ENCODE measurements at places on chromosomes 3 and 15. TPM values are rescaled to one million over a fixed set of nuclear protein-coding genes. Genes with fewer than 3 reads are reported as not detected.

The GOLGA6L9 gene
- total RNA-seq = 6.1 TPM

The DUOXA2 gene
- total RNA-seq = 10.4 TPM

The BCL2A1 gene
- not detected for total RNA-seq

The SSUH2 gene
- total RNA-seq = 0.36 TPM

The CNTN6 gene
- not detected for total RNA-seq

The HTR3E gene
- total RNA-seq = not detected

The RYR3 gene
- total RNA-seq = 0.72 TPM

The CELF6 gene
- not detected for total RNA-seq

DNA sequence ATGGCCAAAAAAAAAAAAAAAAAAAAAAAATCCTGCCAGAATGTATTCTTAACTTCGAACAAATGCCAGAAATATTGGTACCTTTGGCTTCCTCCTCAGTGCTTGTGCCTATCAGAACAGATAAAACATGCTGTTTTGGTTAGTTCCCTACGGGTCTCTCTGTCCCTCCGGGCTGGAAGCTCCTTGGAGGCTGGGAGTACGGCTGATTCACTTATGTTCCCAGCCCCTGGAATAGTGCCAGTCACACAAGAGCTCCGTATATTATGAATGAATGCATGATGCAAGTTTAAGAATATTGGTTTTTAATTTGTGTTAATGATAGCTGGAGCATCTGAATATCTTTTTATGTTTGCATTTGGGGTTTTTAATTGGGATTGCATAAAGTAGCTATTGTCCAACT lies 44.0 kb downstream of the NR2F2 start:
- ATAC-seq = no peak

DNA sequence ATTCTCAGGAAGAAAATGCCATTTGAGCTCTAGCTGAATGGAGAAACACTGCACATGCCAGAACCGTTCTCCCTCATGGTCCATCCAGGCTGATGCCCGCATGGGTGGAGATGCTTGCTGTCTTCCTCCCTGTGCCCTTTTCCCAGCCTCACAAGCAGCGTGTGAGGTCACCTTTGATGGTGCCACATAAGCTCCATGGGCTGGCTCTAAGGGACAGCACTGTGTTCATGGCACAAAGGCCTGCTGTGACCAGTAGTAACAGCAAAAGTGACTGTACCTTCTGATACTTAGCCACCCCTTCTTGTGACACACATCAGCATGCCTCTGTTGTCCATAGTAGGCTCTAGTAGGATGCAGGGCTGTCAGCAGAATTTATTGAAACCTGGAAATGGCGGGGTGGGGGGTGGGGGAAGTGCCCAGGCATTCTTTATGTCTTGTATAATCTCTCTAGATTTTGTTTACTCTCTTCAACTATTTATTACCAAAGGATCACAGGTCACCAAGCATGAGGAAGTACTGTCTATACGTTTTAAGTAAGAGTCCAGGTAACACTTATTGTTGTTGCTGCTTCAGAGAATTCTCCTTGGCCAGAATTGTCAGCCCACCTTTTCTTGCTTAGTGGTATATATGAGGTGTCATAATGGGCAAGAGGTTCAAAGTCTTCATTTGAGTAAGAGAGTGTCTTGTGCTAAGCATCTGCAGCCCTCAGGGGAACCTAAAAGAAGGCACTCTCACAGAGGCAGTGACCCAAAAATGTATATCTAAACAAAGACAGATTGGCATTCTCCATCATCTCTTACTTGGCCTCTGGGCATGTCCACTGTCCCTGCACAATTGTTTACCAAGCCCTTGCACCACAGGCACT lies 56.5 kb downstream of the RAB7A start:
- ATAC-seq = no peak

DNA sequence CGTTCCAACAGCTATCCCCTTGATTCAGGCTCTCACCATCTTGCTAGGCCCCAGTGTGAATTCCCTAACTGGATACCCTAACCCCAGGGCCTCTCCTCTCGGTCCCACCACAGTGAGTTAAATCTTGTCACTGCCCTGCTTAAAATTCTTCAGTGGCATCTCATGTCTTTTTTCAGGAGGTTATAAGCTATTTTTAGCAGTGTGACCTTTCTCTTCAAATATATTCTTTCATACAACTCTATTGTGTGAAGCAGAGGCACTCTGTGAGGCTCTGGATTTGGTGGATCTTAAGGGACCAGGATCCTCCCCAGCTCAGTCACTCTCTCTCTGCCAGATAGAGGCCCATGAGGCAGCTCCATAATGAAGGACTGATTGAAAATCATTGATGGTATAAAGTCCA lies 760.4 kb downstream of the NTRK3 start:
- no peak for ATAC-seq

- ATAC-seq = no peak
Observed at GRCh38 chr3:175836617-175837016, 977.5 kb downstream of the NAALADL2 start.

DNA sequence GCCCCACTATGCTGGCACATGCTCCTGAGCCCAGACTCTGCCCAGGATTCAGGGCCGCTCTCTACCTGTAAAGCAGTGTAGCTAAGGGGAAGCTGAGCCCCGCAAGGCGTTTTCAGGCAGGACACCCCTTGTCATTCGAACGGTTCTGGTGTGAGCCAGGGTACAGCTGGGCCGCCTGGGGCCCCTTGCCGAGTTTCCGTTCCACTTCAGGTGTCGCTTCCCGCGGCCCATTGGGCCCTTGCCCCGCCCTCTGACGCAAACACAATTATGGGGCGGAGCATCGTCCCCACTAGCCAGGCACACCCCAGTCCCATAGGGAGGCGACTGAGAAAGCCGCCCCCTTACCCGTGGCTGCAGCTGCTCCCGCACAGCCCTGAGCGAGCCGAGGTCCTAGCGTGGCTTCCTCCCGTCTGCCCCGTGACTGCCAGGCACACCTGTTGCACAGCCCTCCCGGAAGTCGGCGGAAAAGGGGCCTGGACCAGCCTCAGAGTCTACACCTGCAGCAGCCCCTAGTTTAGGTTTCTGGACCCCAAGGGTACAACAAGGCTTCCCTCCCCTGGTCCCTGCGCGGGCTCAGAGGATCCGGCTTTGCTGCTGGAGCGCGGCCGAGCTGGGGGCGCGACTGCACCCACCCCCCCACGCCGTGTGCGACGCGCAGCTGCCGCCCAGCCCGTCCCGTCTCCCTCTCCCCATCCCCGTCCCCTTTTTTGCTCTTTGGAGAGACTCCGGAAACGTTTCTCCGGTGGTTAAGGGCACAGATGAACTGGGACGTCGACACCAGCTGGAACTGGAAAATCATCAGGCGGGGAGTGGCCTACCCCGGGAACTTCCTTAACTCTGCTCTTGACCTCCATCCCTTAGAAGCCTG lies at the start of gene PLSCR2:
PLSCR2 (minus strand) TSS at position 412 of the 868 bp plus-strand sequence. CDS start 9,657 bp downstream, outside the sequence.
- peak; percentile 99 for ATAC-seq

DNA sequence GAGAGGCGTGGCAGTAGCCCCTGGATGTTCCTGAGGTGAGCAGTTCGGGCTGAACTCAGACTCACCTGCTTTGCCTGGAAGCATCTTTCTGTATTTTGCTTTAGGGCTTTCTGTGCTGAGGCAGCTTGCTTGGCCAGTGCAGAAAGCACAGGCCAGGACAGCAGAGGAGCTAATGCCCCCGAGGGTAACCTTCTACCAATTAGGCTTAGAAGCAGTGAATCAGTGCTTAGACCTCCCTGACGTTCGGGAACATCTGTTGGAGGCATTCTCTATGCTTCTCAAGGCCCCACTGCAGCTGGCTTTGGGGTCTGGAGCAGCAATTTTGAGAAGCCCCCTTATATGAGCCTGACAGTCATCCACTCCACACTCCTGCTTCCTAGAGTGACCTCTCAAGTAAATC lies 350.7 kb upstream of the PROK2 start:
- no peak for ATAC-seq

GRCh38 chr3:156763931-156764720 lies 62.0 kb upstream of the LEKR1 start:
- no peak for ATAC-seq

DNA sequence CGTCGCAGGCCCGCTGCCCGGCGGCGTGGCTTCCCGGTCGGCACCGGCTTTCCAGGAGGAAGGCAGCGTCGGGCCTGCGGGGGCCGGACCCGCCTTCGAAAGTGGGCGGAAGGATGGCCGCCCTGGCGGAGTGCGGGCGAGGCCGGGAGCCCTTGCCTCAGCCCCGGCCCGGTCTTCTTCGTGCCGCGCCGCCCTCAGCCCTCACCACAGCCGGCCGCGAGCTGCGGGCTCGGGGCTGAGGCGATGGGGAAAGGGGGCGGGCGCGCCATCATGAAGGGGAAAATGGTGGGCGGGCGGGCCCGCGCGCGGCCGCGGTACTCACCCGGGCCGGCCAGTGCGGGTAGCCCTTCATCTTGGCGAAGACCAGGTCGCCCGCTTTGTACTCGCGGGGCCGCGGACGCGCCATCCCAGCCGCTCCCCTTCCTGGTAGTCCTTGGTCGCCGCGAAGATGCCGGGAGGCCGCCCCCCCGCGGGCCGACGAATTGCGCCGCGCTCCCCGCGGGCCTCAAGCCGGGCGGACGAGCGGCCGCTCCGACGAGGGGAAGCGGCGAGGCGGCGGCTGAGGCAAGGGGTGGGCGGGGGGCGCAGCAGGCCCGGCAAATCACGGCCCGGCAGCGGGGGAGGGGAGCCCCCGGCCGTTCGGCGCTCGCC lies 489 bp downstream of the HDGFL3 start:
- peak; percentile 44 for ATAC-seq

DNA sequence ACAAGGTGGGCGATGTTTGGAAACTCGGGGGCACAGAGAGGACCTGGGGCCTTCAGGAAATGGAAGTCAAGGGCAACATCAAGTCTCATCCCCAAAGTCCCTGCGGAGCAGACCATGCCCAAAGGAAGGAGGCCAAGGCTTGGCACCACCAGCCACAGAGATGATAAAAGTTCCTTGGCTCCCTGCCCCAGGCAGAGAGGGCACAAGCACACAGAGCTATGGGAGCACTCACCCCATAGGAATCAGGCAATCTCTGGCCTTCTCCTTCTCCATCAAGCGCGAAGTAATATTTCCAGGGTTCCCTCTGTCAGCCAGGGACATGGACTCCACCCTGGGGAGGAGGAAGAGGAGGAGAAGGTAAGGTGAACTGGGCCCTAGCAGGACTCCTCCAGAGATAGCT lies 7.9 kb downstream of the ACAA1 start:
- ATAC-seq = no peak

- ATAC-seq = peak; percentile 51
Observed at GRCh38 chr3:179672918-179673317, 20.1 kb downstream of the USP13 start.

- ATAC-seq = no peak
Observed at GRCh38 chr15:38049891-38050290, 115.5 kb downstream of the TMCO5A start.

DNA sequence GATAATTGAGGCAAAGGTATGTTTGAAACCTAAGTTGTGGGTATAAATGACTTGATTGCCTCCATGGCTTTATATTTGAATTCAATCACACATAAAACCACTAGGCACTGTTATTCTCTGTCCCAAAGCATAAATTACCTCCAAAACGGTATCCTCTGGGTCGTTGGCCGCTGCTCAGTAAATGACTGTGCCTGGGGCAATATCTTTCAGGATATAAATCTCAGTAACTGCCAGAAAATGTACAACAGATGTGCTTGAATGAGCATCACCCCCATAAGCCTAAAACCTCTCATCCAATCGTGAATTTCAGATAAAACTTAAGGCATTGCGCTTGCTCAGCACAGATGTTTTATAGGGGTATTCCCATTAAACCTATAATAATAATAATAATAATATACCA lies 19.0 kb upstream of the C3orf49 start:
- ATAC-seq = no peak

- no peak for ATAC-seq
Observed at GRCh38 chr3:72449551-72449950, 398.7 kb downstream of the SHQ1 start.

GRCh38 chr3:14413381-14414071 lies 11.1 kb downstream of the SLC6A6 start:
- ATAC-seq = no peak

DNA sequence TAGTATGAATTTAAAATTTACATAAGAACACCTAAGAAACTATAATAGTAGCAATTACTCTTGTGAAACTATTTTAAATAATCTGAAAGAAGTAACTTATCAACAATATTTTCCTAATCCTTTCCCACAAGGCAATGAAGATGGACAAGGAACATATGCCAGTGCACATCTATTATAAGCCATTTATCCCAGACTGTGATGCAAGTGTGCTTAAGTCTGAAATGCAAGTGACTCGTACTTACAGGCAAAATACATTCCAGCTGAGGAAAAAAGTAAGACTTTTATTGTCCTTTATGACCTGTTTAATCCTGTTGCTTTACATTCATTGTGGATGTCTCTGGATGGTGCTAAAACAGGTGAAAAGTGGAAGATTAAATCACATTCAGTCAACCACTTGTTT lies 709.4 kb downstream of the ZNF385D start:
- ATAC-seq = no peak

GRCh38 chr3:116423374-116423773 lies 21.9 kb downstream of the LSAMP start:
- ATAC-seq = no peak

DNA sequence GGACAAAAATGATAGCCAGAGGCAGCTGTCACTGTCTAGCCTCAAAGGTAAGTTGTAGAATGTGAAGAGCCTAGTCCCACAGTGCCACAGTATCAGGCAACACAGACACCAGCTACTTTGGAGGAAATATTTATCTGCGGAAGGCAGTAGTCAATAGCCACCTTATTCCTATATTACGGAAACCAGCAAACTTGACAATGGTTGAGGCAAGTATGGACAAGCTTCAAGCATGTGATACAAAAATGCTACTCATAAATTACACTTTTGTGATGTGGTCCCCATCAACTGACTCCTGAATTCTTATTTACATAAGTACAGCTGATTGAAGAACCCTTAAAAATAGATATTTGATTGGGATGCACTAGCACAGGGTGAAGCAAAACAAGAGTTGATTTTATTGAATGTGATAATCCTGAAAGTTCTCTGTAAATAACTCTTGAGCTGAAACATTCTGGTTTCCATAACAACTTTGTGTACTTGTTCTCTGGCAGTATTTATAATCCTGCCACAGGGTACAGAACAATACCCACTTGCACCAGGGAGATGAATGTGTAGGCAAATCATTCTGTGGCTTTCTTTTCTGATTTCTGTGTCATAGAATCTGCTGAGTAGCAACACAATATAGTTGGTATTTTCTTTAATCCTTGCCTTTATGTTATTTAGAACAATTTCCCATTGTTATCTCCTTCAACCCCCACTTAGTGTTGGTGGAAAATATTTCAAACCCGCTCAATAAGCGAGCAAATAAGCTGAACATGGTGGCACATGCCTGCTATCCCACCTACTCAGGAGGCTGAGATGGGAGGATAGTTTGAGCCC lies at the start of gene ANKUB1:
ANKUB1 (minus strand) TSS at position 103 of the 819 bp plus-strand sequence. CDS start 188 bp downstream, outside the sequence.
- no peak for ATAC-seq

GRCh38 chr3:133211856-133212255 lies 173.7 kb downstream of the TMEM108 start:
- no peak for ATAC-seq

GRCh38 chr15:76208084-76208785 lies 103.0 kb downstream of the ETFA start:
- ATAC-seq = no peak
